Right ventricle myocardium inferior (tissue), 1 donor: ENCODE measurements at places on chromosomes 5 and 9.
A peak's percentile ranks its signal among the peaks of the same experiment; 100 is the strongest.

DNA sequence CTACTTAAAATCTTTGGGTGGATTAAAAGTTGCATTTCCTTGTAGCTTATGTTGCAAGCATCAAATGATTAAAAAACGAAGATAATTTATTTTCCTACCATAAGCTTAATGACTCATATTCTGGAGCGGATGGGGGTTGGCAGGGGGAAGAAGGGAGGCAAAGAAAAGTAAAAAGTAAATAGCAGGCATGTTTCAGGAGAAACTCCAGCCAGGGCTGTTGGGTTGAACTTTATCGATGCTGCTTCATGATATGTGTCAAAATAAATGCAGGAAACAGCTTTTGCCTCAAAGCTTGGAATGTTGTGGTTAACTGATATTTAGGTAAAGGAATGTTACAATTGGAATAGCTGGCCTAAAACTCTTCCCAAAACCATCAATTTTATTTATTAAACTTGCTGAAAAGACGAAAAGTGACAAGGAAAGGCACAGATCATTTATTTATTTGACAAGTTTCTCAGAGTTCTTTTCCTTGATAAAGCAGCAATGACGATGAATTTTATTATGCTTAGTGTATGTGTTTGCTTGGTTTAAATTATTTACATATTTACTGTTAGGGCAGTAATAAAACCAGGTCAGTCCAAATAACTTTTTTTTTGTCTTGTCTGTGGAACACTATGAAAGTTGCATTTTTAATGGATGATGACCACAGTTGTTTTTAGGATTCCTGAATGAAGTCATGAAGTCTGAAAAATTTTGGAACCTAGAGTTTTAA is 177.9 kb downstream of the PCSK1 start:
- no peak for DNase-seq

DNA sequence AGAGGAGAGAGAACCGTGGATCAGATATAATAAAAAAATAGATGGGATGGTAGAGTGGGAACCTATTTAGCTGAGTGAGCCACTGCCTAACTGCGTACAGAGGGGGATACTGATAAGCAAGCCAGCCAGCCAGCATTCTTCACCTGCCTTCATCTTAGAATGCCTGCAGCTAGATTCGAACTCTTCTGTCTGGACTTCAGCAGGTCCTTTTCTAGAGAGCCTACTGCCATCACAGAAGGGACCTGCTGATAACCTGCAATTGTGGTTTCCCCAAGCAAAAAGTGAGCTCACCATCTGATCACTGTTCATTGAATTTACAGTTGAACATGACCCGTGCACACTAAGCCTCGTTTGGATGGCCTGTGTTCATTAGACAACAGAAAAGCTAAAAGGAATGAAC is 109.4 kb downstream of the CDC42SE2 start:
- DNase-seq: no peak

- DNase-seq: no peak
Observed at GRCh38 chr5:83197326-83197967, 120.1 kb downstream of the XRCC4 start.

- no peak for DNase-seq
Observed at GRCh38 chr5:162091336-162091735, 23.8 kb downstream of the GABRG2 start.

DNA sequence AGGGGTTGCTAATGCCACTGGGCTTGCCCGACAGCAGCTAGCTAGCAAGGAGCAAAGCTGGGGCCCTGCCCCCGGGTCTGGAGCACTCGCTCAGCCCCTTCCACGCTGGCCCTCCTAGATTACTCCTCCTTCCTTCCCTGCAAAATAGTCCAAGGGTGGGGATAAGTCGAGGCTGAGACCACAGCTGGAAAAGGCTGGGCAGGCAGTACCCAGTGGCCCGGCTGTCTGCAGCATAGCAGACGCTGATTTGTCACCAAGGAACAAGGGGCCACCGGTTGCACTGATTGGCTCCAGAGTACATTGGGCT is 73.9 kb downstream of the ADAMTS2 start:
- DNase-seq: no peak

- no peak for DNase-seq
Observed at GRCh38 chr9:125494653-125494915, 212.4 kb downstream of the MAPKAP1 start.

DNA sequence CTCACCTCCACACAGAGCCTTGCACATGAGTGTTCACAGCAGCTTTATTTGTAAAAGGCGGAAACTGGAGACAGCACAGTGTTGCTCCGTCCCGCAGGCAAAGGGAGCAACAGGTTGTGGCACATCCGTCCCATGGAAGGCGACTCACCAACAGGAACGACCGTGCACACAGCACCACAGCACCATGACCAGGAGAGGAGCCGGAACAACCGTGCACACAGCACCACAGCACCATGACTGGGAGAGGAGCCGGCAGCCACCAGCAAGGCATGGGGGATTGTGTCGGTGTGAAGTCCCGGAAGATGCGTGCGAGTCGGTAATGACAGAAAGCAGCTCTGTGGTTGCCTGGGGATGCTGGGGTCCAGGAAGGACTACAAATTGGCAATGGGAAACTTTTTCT is 158.5 kb downstream of the C9orf50 start:
- peak; percentile 5 for DNase-seq

DNA sequence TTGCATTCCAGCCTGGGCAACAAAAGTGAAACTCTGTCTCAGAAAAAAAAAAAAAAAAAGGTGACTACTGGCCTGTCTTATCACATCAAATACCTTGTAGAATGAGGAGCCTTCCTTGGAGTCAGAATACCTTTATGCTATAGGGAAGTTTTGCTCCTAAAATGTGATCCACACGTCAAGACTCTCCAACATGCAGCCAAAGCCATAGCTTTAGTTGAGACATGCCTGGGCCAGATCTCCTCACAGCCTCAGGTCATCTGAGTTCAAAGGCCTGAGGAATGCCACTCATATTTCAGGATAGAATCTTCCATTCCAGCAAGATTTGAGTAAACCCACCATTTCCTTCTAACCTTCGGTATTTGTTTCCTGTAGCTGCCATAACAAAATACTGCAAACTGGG is 13.7 kb upstream of the SOWAHA start:
- DNase-seq: no peak
